Nucleus accumbens (tissue), 56 donors: ENCODE measurements at places on chromosomes 16 and 17.

DNA sequence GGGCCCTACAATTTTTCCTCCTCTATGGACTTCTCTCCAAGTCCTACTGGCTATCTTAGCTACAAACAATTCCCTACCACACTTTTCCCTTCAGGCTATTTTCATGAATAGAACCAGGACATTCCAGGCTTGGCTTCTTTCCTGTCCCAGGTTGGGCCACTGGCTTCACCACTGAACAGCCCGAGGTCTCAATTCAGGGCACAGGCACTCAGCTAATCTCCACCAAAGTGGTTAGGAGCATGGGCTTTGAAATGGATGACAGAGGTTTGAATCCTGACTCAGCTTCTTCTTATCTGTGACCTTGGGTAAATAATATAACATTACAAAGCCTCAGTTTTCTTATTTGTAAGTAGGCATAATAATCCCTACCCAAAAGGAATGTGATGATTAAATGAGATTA, 50.9 kb upstream of the ZNF629 start:
- no peak for DNase-seq

- DNase-seq, result no peak
Measured at GRCh38 chr17:79835953-79836509, 3.2 kb downstream of the CBX4 start.

DNA sequence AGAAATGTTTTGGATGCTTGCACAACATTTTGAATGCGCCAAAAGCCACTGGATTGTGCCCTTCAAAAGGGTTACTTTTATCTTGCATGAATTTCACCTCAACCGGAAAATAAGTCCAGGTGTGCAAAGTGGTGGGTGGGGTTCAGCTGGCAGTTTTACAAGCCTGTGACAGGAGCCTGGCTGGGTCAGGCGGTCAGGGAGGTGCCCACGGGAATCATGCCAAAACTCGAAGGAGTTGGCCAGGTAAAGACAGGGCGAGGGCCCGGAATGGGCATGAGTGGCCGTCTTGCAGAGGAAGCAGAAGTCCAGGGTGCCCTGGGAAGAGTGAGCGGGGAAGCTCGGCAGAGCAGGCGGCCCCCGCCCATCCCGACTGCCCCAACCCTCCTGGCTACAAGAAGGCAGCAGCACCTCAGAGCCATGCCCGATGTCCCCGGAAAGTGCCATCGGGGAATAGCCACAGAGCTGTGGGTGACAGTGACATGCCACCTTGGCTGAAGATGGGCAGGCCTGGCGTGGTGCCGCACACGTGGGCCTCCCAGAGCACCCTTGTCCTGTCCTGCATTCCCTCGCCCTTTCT, 19.1 kb upstream of the CACNG1 start:
- DNase-seq, result no peak

- no peak for DNase-seq
Measured at GRCh38 chr16:8323153-8323552, 267.2 kb downstream of the TMEM114 start.

DNA sequence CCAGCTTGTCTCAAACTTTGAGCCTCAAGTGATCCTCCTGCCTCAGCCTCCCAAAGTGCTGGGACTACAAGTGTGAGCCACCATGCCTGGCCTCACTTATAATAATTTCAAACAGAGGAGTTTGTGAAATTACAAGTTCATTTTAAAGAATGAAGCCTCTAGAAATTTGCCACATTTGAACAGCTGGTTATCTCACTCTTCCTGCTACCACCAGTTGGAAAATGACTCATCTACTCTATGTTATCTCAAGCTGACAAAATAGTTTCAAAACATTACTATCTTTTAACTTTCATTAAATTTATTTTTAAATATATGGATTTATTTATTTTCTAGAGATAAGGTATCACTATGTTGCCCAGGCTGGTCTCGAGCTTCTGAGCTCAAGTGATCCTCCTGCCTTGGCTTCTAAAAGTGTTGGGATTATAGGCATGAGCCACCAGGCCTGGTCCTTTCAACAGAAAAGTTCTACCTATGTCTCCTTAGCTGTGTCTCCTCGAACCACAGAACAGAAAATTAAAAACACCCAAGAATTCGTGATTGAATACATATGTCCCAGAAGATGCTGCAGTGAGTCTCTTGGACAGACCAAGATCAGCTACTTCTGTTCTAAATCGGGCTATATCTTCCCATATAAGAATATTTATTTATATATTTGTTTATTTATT, 47.6 kb downstream of the MYH13 start:
- DNase-seq, result no peak

DNA sequence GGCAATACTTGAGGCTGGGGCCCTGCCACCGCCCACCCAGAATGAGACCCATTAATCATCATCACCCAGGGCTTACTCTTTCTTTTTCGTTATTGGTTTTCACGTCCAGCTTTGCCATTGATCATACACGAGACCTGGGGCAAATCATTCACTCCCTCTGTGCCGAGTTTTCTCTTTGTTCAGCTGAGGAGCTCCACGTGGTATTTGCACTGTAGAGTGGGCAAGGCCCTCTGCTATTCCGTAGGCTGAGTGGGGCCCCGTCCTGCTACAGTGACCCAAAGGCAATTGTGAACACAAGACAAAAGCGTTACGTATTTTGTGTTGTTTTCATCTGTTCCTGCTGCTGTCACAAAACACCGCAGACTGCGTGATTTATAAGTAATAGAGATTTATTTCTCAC, 23.6 kb upstream of the CBX2 start:
- DNase-seq, result no peak

DNA sequence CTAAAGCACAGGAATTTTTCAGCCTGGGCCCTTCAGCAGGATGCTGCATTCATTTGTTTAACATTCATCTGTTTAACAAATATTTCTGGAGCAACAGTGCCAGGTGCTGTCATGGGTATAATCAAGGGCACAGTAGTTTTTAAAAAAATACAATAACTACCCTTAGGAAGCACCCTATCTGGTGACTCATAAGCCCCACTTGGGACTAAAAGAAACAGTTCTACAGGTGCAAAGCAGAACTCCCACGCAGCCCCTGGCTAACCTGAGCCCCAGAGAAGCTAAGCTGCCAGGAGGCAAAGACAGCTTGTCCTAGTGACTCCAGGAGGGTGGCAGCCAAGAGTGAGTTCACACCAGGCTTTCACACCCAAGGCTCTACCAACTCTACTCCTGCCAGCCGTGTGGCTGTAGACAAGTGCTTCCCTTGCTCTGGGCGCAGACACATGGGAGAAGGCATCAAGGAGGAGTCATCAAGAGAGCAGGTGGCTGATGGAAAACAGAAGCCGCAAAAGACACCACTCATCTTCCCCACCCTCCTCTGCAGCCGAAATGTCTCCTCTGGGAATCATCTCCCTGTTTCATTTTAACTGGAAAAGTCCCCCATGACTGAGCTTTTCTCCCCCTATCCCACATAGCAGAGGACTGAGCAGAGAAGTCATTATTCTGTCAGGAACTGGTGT, 14.4 kb downstream of the CUEDC1 start:
- no peak for DNase-seq

- DNase-seq, result peak; percentile 66
Measured at GRCh38 chr17:45293413-45294211, 23.2 kb downstream of the MAP3K14 start.

- no peak for DNase-seq
Measured at GRCh38 chr17:49696233-49696761, 11.5 kb downstream of the SLC35B1 start.

DNA sequence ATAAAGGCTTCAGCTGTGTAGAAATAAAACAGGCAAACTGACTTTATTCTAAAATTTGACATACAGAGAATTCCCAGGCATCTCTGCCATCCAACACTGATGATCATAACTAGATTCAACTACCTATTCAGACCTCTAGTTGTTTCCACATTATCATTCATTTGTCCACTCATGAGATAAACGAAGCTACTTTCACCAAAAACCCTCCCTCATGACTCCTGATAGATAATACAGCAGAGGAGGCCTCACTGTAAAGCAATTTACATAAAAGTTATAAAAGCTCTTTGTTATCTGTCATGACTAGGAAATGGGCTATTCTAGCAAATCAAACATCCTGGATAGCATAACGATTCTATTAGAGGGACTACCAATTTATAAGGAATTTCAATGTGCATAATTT, 19.6 kb upstream of the RFFL start:
- DNase-seq, result no peak

DNA sequence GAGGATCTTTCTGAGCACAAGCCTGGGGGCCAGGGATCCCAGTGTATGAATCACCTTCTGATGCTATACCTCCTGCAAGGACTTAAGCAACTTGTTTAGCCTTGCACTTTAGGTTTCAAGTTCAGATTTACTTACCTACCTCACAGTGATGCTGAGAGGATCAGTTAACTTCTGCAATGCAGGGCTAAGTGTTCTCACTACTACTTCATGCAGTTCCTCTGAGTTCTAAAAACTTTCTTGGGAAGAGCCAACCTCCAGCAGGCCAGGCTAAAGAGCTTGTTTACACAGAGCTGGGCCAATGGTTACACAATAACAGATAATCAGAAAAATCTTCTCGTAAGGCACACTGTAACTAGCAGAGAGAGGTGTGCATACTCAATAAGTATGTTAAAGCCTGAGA, 13.0 kb downstream of the VEZF1 start:
- DNase-seq, result no peak

DNA sequence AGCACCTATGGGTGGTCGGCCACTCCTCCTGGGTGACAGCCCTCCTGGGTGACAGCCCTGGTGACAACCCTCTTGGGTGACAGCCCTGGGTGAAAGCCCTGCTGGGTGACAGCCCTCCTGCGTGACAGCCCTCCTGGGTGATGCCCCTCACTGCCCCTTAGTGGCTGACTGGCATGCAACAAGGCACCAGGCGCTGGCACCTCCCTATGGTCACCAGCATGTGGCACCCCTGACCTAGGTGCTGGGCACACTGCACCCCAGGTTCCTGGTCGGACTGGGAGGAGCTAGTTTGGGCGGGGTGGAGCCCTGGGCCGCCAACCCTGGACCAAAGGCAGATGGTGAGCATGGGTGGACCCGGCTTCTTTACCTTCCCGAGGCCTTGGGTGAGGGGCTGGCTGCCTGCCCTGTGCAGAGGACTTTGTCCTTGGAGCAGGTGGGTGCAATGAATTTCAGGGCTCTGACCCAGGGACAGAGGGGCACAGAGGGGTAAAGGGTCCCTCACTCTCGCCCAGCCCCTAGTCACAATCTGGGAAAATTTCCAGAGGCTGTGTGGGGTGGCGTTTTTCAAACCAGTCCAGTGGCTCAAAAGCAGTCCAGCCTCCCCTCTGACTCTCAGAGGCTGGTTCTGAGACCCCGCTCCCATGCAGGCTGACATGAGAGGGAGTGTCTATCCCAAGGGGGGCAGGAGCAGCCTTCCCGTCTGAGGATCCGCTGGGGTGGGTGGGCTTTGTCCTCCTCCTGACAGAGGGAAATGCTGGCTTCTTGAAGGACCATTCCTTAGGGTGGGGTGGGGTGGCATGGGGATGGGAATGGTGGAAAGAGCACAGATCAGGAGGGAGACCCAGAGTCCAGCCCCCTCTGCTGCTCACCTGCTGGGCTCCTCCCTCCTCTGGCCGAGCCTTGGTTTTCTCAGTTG, 25.9 kb upstream of the TNFRSF13B start:
- DNase-seq, result no peak

GRCh38 chr17:79607940-79608623, 2.8 kb downstream of the RBFOX3 start:
- DNase-seq, result no peak

GRCh38 chr16:47731252-47731651, 270.1 kb downstream of the PHKB start:
- DNase-seq, result no peak

GRCh38 chr17:61394630-61395408, 4.8 kb upstream of the TBX2 start:
- no peak for DNase-seq
